ENCODE measurements at places on chromosomes 4 and X.

- no peak for DNase-seq
Observed at GRCh38 chr4:172514801-172515200, 653.8 kb upstream of the GALNT7 start.

DNA sequence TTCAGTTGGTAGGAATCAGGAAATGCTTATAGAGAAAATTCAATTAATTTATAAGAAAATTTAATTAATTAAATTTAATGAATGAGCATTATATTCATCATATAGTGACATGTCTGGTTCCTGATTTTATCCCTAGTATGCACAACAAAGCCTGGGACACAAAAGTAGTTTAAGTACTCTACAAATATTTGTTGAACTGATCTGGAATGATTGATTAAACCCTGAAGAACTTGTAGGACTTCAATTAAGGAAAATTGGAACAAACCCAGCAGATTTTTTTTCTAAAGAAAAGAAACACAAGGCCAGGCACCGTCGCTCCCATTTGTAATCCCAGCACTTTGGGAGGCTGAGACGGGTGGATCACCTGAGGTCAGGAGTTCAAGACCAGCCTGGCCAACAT is 4.5 kb upstream of the APELA start:
- no peak for DNase-seq

GRCh38 chr4:11564021-11564420 is 135.3 kb upstream of the HS3ST1 start:
- no peak for DNase-seq

- DNase-seq, result no peak
Observed at GRCh38 chr4:173415885-173416653, 17.2 kb upstream of the SCRG1 start.

DNA sequence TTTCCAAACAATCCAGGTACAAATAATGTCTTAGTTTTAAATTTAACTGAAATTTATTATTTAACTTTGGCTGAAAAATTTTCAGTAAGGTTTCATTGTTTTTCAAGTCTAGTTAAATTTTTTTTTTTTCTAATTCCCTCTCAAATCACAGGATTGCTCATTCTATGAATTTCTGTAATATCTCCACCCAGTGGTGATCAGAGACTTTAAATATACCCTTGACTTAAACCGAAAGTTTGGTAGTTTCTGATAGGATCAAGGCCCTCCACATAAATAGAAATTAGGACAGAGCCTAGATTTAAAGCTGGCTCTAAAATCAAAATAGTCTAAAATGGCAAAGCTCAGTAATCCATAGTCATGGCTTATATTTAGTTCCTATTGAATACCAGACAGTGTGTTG is 175.4 kb downstream of the TBCK start:
- DNase-seq, result no peak

- DNase-seq, result no peak
Observed at GRCh38 chrX:107596651-107597050, 31.7 kb upstream of the PRPS1 start.
